ENCODE measurements at places on chromosomes 4 and X. TPM values are rescaled to one million over a fixed set of nuclear protein-coding genes. Genes with fewer than 3 reads are reported as not detected.

Gene PRR32
- total RNA-seq, result not detected

Gene PLK4
- total RNA-seq, result 1.7 TPM

DNA sequence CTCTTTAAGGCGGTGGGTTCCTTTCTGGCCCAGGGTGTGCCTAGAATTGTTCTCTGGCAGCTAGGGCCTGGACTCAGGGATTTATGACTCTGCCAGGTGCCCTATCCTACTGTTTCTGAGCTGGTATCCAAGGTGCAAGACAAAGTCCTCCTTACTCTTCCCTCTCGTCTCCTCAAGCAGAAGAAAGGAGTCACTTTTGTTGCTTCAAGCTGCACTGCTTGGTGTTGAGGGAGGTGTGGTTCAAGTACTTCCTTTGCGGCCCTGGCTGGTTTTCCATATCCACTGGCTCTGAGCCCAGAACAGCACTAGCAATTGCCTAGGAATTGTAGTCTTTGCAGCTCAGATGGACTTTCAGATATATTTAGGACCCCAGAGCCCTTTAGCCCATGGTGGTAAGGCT is 39.3 kb downstream of the RTL3 start:
- DNase-seq, result no peak

GRCh38 chrX:10233173-10233572 is 76.4 kb downstream of the CLCN4 start:
- no peak for DNase-seq

DNA sequence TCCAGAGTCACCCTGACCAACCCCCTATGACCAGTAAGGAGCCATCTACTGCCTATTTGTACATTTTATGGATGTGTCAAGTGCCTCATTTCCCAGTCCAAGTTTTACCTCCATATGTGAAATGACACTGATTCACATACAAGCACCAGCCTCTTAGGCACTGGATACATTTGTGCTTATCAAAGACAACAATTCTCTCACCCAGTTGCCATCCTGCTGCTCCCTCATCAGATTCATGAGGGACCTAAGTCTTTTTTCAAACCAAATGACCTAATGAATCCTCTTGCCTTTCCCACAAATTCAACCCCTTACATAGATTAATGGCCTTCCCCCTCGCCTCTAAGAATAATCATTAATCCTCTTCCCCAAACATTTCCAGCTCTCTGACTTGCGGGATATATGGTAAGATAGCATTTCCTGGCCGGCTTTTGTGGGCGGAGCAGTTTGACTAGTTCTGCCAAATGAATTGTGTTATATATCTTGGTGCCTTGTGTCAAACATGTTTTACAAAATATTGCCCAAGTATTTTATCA is 233.9 kb downstream of the ARAP2 start:
- DNase-seq, result no peak

DNA sequence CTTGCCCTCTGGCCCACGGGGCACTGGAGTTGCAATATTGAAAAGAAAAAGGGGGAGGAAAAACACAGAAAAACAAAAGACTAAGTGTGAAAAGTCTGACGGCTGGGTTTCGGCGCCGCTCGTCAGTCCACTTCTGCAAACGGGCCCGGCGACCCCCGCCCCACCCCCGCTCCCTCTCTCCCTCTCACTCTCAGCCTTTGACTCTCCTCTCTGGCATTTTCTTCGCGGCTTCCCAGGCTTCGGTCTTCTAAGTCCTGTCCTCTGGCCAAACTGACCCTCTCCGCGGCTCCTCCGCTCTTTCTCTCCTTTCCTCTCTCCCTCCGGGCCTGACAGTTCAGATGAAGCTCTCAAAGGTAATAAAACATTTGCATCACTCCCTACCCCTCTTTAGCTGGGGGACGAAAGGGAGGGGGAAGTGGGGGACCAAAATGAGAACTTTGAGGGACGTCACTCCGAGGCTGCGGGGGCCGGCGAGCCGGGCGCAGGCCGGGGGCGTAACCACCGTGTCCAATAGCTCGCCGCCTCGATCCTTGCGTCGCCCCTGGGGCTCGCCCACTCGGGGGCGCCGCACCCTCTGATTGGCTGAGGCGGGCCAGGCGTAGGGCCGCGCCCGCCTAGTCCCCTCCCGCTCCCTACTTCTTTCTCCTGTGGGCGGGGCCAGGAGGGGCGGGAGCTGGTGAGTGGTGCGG is at the start of gene NKX6-1:
Gene NKX6-1, minus strand, starts transcription at position 358 of the 689 bp plus-strand sequence. CDS start 1,064 bp downstream, outside the sequence.
- DNase-seq, result peak; percentile 92

DNA sequence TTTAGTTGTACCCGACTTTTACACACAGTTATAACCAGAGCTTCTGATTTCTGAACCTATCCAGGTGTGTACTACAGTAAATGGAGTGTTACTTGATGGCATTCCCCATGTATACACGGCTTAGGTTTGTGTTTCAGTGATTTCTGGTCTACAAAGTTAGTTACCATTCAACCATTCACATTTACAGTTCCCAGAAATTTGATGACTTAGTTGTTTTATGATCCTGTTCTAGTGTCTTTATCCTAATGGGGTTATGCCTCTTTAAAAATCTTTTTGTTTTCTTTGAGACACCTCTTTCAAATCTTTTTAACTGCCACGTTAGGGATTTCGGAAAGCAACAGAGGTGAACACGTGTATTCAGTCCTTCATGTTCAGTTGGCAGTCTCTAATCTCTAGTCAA is 23.4 kb downstream of the CPEB2 start:
- no peak for DNase-seq

DNA sequence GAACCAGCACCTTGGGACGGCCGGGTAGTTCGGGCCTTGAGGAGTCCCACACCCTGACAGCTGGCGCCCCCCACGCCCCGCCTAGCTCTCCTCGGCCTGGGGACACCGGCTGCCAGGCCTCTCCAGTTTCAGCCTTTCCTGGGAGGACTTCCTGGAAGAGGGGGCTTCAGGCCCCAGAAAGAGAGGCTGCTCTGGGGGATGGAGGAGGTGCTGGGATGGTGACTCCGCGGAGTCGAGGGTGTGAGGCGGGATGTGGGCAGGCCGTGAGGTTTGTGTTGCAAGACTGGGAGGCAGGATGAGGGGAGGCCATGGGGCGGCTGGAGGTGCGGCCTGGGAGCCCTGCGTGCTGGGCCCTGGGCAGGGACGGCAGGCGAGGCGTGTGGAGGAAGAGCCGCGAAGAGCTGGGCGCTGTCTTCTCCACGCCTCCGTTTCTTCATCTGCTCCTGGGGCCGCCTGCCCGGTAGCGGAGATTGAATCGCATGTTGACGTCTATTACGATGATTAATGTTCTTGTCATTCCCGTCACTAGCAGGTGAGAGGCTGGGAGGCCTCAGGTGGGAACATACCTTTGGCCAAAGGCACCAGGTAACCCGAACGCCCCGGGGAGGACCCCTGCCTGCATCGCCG is 918 bp upstream of the FGFRL1 start:
- DNase-seq, result peak; percentile 67

Data from pancreas (tissue), 10 donors.